ENCODE measurements at places on chromosomes 1 and 21. TPM values are rescaled to one million over a fixed set of nuclear protein-coding genes. Genes with fewer than 3 reads are reported as not detected.

GRCh38 chr1:19014765-19015164, 58.3 kb upstream of the IFFO2 start:
- DNase-seq, result peak; percentile 13

GRCh38 chr1:229035748-229036082, 235.2 kb upstream of the RAB4A start:
- DNase-seq, result no peak

- DNase-seq, result no peak
Observed at GRCh38 chr1:67731322-67731721, 46.3 kb downstream of the GADD45A start.

- DNase-seq, result no peak
Observed at GRCh38 chr1:43835082-43836021, 98.2 kb upstream of the ARTN start.

DNA sequence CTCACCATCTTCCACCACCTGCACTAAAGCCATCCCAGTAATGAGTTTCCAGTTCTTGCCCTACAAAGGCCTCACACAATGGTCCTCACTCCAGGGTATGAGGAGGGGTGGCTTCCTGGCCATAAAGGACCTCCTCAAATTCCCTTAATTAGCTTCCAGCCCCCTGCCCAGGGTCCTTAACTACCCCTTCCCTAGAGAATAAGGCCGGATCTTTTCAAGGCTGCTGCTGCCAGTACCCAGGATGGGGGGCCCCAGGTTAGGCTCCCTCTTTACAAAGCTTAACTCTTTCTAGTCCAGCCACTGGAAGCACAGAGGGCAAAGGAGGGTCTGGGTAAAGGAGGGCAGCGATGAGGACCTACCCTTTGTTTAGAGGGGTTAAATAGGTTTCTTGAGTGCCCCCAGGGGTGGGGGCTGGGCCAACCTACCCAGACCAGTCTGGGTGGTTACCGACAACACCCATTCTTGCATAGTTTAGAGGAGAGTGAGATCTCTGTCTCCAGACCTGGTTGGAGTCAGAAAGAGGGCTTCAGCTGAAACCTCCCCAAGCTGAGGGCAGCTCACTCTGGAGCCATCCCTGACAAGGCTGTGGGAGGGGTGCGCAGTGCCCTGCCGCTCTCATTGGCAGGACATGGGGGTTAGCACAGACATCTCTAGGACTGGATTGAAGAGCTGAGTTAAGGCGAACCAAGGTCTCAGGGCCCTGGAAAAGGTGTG, 7.1 kb downstream of the BLACAT1 start:
- DNase-seq, result no peak

GRCh38 chr1:46769028-46769740, 29.7 kb upstream of the CYP4B1 start:
- DNase-seq, result no peak

The NOTCH2 gene
- 106 TPM for total RNA-seq

The PTPN7 gene
- total RNA-seq, result 1.4 TPM

The ANGPTL3 gene
- not detected for total RNA-seq

DNA sequence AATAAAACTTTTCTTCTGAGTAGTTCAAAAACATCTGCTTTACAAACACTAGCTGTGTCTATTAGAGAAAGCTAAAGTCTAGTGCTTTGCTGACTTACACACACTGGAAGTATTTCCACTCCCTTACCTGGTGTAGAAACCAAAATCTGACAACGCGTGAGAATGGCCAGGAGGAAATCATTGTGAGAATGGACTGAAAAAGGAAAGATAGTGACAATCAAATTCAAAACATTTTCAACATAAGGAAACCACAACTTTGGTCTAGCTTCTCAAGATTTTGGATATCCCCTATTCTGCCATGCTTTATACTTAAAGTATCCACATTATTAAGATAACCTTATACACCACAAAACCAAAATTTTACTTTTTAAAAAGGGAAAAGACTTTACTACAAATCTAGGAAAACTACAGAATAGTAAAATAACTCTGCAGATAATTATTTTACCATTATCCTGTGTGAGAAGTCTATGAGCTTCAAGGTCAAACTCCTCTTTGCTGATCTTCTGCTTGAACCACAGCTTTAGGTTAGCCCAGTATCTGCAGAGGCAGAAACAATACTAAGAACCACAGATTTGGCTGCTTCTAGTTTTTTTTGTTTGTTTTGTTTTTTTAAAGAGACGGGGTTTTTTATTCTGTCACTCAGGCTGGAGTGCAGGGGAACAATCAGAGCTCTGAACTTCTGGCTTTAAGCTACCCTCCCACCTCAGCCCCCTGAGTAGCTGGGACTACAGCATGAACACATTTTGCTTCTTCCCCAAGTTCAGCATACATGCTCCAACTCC, 6.6 kb downstream of the TADA1 start:
- DNase-seq, result no peak

The KCNJ15 gene
- 0.80 TPM for total RNA-seq

- no peak for DNase-seq
Observed at GRCh38 chr1:204602111-204602579, 83.4 kb downstream of the LRRN2 start.

The CFAP57 gene
- total RNA-seq, result 0.66 TPM

DNA sequence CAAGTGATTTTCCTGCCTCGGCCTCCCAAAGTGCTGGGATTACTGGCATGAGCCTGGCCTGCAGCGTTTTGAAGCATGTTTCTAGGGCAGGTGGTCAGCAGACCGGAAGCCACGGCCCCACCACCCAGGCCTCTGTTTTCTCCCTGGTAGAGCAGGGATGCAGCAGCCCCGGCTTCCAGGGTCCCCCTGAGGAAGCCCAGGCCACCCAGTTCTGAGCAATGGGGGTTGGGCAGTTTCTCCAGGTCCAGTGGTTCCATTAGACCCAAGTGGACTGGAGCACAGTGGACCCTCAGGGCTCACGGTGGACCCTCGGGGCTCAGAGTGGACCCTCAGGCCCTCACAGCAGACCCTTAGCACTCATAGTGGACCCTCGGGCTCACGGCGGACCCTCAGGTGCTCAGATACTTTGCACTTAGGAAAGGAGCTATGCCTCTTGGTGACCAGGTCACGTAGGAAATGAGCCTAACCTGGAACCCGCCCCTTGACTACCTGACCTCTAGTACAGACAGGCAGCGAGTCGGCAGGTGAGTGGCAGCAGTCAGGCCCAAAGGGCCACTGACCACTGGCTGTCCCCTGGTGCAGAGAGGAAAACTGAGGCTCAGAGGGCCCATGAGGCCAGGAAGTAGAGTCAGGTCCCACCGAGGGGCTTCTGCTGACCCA, 4.6 kb upstream of the FNDC10 start:
- DNase-seq, result no peak

- no peak for DNase-seq
Observed at GRCh38 chr1:226964068-226964425, 24.0 kb downstream of the COQ8A start.

The TMEM82 gene
- total RNA-seq, result not detected

- DNase-seq, result no peak
Observed at GRCh38 chr1:45669379-45669778, 17.0 kb downstream of the GPBP1L1 start.

GRCh38 chr1:200150006-200150405, 122.5 kb downstream of the NR5A2 start:
- no peak for DNase-seq

The TCP10L gene
- 0.48 TPM for total RNA-seq

GRCh38 chr1:151222130-151222529, 23.8 kb downstream of the PIP5K1A start:
- no peak for DNase-seq

GRCh38 chr1:240237305-240237721, 145.6 kb downstream of the FMN2 start:
- no peak for DNase-seq

DNA sequence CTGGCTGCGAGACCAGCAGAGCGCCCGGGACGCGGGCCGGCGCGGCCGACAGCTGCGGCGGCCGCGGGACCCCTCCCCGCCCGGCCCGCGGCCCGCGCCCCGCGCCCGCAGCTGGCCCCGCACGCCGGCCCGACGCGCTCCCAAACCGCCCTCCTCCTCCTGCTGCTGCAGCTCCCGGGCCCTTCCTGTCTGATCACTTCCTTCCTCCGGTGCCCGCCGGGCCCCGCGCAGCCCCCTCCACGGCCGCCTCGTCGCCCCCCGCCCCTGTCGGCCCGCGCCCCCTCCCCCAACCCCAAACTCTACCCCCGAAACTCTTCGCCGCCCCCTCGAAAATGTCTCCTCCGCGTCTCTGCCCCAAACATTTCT, 594 bp downstream of the LUZP1 start:
- no peak for DNase-seq

DNA sequence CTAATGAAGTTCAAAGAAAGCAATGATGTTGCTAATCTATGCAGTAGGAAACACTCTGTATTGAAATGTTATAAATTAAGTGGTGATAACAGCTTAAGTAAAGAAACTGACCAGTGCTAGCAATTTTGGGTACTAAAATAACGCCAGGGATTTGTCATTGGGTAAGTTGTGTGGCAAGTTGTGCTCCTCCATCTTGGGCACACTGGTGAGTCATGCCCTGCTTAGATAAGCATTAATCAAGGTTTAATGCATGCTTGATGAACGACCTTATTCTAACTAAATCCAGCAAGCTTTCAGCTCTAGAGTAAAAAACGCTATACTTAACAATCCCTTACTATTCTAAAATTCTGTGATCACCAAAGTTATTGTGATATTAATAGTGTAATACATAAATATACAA, 25.2 kb downstream of the VAMP4 start:
- DNase-seq, result no peak

DNA sequence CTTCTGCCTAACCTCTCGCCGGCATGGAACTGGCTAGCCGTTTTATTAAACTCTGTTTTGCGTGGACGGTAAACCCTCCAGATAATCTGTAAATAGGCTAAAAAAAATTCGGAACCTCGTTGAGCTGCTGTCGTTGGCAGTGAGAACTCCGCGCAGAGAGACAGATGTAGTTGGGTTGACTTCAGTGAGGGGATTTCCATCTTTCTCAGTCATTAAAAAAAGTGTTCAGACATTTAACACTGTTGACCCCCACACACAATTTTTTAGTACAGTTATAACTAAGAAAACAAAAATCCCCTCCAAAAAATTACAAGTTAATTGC, 464 bp downstream of the PARK7 start:
- DNase-seq, result no peak

DNA sequence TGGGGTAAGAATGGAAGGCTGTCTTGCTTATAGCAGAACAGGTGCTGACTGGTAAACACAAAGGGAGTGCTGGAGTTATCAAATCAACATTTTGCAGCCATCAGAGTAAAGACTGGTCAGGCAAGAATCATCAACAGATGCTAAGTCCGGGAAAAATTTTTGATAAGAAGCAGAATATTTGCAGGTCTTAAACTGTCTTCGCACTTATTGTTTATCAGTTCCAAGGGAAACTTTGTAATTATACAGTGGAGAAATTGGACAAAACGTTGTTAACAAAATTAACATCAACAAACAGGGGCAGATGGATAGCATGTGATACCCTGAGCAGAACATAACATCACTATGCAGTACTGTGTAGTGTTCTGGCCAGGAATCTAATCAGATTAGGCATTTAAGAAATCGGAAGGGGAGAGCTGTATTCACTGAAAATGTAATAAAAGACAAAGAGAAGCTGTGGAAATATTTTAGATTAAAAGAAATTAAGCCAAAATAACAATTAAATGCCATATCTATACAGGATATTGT, 127.1 kb downstream of the DAB1 start:
- no peak for DNase-seq

The CTSE gene
- total RNA-seq, result under 0.01 TPM
